ENCODE measurements at places on chromosomes 6 and 20.

DNA sequence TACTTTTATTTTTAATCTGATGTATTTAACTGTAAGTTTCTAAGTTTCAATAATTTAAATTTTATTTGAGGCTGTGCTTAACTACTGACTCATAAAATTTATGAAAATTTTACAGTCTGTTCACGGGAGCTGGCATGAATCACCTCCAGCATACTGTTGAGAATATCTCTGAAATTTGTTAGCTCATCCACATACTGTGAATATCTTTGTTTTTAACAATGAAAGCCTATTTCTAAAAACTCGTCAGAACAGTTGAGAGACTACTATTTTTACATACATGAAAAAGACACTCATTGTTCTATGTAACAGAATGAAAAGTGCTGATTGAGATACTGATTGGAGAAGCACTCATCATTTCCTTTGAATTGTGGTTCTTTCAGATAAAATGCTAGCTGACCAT lies 749.3 kb downstream of the TENT5A start:
- DNase-seq = no peak

- no peak for DNase-seq
These were observed 6.3 kb upstream of the VSX1 start for GRCh38 chr20:25088267-25088666.

DNA sequence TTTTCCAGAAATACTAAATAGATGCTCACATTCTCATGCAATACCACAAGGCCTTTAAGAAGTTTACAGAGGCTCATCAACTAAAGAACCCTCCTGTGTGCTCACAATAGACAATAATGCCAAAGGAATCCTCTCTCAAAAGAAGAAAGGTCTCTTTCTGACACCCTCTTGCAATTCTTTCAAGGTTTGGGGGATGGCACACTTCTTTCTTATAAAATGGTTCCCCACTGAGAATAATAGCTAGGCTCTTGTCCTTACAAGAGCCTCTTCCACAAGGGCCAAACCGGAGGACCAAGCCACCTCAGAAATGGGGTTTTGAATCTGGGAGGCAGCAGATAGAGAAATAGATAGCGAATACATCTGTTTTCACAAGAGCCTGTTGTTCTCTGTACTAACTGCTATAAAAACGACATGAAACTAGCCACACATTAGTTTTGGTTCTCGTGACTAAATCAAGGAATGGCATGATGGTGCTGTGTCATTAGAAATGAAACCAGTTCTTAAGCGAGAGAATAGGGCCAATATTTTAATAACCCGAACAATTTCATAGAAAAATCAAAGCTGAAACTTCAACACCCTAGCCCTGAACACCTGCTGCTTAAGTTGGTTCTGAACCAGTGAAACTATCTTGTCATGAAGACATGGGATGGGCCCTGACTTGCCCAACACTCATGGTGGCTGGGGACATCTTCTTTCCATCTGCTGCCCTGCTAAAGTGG lies 81.1 kb downstream of the PRDM1 start:
- no peak for DNase-seq

- DNase-seq = no peak
These were observed 32.6 kb downstream of the BAK1 start for GRCh38 chr6:33547499-33547898.

- DNase-seq = no peak
These were observed 153.6 kb downstream of the IPCEF1 start for GRCh38 chr6:154202958-154203357.

- no peak for DNase-seq
These were observed 156.1 kb downstream of the UBE3D start for GRCh38 chr6:82909551-82909950.

- DNase-seq = no peak
These were observed 666.7 kb downstream of the UTRN start for GRCh38 chr6:144951730-144952437.

DNA sequence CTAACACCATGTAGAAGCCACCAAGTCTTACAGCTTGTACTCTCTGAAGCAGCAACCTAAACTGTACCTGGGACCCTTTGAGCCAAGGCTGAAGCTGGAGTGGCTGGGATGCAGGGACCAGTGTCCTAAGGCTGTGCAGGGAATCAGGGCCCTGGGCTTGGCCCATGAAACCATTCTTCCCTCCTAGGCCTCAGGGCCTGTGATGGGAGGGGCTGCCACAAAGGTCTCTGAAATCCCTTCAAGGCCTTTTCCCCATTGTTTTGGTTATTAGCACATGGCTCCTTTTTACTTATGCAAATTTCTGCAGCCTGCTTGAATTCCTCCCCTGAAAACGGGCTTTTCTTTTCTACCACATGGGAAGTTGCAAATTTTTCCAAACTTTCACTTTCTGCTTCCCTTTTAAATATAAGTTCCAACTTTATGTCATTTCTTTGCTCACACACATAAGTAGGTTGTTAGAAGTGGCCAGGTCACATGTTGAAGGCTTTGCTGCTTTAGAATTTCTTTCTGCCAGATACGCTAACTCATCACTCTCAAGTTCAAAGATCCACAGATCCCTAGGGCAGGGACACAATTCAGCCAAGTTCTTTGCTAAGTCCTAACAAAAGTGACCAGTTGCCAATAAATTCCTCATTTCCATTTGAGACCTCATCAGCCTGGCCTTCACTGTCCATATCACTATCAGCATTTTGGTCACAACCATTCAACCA lies 28.2 kb upstream of the ATXN1 start:
- DNase-seq = no peak

DNA sequence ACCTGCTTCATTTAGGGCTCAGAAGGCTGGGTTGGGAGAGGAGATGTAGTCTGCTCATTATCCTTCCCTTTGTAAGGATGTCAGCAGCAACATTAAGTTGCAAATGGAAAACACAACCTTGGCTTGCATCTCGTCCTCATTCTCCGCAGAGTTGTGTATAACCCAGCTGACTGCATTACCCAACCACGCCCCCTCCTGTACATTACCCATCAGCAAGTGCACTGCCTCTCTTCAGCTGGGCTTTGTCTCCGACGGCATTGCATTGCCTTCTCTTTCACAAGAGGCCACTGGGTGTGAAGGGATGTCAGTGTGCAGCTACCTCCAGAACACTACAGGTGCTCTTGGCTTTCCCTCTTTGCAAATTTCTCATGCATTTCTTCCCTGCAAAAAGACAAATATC lies 128.7 kb upstream of the TSHZ2 start:
- no peak for DNase-seq

GRCh38 chr20:44142413-44142812 lies 44.6 kb downstream of the JPH2 start:
- no peak for DNase-seq

DNA sequence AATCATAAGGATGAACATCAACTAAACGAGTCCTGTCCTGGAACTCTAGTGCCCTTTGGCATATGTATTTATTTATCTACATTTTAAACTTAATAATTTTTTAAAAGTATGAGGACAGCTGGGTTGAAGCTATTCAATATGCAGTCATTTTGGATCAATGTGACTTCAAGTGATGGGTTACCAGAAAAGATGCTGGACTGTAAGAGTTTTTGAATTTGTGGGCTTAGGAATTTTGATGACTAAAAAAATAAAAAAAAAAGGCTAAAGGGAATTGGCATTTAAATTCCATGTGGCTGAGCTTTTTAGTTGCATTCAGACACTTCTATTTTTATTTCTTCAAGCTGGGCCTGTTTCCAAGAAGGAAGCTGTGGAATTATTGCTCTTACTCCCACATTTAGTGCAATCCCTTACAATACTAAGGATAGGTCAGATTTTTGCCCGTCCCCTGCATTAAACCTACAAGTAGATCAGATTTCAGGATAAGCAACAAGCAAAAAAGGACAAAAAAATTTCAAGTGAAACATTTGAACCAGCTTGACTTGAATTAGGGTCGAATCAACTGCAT lies 704.2 kb upstream of the CITED2 start:
- no peak for DNase-seq

GRCh38 chr6:154457046-154457713 lies 53.3 kb downstream of the CNKSR3 start:
- DNase-seq = no peak

- no peak for DNase-seq
These were observed 19.4 kb downstream of the KCNK15 start for GRCh38 chr20:44765091-44765490.

GRCh38 chr6:18102783-18103509 lies 19.5 kb downstream of the NHLRC1 start:
- no peak for DNase-seq

DNA sequence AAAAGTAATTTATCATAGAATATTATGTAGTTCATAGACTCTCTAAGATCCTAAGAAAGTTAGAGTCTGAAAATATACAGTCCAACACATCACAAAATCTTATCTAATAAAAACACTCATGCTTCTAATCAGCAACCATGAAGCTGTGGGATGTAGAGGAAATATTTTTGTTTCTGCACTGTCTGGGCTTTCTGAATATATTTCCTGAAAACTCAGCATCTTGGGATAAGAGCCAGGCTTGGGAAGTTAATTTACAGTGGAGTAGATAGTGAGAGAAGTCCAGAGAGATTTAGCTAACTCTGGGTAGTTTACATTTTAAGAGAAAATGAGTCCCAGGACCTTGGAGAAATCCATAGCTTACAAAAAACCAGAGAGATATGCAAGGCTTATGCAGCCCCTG lies 150.4 kb upstream of the BMP5 start:
- DNase-seq = no peak

- DNase-seq = no peak
These were observed 21.6 kb downstream of the KIAA1586 start for GRCh38 chr6:57068061-57068460.

DNA sequence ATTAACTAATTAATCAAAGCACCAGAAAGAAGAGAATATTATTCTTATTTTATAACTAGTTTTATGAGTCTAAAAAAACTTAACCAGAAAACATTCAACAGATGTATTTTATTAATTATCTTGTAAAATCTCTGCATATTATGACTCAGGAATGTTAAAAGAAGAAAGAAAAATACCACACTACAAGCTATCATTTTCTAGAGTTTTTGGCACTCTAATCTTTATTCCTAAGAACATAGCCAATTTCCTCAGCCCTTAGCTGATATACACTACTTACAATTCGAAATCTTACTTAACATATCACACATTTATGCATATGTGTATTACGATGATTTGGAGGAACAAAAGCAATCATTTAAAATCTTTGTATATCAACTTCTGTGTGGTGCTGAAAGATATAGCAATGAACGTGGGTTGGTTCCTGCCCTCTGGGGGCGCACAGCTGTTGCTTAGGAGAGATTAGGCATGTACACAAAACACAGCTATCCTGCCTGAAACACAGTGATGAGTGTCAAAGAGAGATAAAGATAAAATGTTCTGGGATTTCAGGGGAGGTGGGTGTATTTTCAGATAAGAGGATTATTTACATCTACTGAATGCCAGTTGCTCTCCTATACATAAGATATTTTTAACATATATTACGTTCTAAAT lies 404.5 kb downstream of the SYNE1 start:
- DNase-seq = peak; percentile 12

DNA sequence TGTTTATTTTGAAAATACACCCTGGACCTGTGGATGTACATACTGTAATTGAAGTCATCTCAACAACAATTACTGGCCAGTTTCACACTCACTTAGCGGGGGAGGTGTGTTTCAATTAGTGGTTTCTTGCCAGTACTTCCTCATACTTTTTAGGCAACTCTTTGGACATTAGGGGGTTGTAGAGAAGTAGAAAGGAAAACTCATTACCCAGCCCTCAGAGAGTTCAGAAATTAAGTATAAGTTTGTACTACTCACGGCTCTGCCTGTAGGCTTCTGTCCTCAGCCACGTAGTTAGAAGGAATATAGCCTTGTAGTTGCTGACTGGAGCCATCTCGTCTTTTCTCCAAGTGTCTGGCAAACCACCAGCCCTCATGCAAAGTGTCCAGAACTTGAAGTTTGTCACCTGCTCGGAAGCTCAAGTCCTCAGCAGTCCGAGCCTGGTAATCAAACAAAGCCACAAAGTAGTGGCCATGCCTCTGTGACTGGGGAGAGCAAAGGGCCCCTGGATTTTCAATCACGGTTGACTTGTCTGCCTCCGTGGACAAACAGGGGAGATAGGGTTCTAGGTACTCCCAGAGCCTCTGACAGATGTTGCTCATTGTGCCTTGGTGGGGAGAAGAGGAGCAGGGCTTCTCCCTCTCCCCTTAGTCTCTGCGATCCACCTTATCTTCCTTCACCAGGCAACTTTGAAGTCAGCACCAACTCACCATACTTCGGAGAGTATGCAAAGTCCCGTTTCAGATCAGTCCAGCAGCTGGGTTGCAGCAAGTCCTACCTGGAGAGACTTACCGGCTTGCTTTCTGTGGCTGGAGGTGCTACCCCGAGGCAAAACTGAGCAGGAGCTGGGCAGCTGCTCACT lies 749 bp downstream of the FRK start:
- DNase-seq = no peak

GRCh38 chr20:2125474-2126112 lies 24.0 kb downstream of the STK35 start:
- no peak for DNase-seq

DNA sequence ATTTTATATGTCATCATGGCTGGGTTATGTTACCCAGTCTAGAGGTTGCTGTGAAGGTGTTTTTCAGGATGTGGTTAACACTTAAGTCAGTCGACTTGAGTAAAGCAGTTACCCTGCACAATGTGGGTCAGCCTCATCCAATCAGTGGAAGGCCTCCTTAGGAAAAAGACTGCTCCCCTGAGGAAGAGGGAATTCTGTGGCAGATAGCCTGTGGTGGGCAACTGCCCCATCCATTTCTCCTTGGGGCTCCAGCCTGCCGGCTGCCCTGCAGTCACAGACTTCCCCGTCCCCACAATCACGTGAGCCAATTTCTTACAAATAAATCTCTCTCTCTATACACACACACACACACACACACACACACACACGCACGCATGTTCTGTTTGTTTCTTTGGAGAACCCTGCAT lies 34.5 kb upstream of the MPC1 start:
- DNase-seq = peak; percentile 66

- no peak for DNase-seq
These were observed 3.1 kb downstream of the TCF19 start for GRCh38 chr6:31161216-31162126.

DNA sequence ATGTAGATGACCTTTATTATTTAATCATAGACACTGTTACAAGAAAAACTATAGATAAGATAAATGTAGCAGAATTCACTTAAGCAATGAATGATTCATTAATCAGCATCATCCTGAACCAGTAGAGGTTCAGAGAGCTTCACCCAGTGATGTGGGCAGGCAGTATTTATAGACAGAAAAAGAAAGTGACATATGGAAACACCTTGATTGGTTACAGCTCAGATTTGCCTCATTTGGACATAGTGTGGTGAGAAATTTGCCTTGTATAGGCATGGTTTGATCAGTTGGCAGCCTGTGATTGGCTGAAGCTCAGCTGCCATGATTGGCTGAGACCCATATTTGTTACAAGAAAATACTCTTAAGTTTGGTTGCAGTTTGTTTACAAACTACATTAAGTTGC lies 4.6 kb downstream of the C6orf58 start:
- no peak for DNase-seq

DNA sequence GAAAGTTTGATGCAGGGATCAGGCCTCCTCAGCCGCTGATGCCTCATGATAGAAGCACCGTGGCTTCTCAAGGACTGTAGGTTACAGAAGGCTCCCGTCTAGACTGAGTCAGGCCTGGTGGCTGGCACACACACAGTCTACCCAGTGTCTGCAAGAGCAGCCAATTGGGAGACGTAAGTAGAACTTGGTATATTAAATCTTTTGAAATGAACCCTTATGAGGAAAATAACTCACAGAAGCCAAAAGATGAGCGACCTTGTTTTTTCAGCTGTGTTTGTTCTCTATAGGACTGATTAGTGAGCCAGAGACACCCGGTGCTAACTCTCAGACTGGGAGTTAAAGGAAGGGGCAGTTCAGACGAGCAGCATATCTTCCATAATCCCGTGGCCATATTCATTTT lies 5.9 kb upstream of the PDE10A start:
- no peak for DNase-seq

Measured in activated CD4-positive, alpha-beta T cell treated with anti-CD3 and anti-CD28 coated beads, Interleukin-2, amount 50 U/mL, for 1 hour (primary cell).